ENCODE measurements at places on chromosomes 1 and 21.
A peak's percentile ranks its signal among the peaks of the same experiment; 100 is the strongest.

GRCh38 chr1:246343251-246343650 is 163.8 kb downstream of the SMYD3 start:
- no peak for DNase-seq

DNA sequence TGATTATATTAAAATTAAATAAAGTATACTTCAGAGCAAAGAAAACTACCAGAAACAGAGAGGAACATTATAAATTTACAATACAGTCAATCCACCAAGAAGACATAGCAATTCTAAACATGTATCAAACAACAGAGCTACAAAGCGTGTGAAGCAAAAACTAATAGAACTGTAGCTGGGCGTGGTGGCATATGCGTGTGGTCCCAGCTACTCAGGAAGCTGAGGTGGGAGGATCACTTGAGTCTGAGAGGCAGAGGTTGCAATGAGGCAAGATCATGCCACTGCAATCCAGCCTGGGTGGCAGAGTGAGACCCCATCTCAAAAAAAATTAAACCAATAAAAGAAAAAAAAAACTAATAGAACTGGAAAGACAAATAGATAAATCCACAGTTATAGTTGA is 12.3 kb downstream of the CCDC185 start:
- no peak for DNase-seq

GRCh38 chr1:115340879-115341278 is 2.8 kb upstream of the NGF start:
- DNase-seq = no peak

- no peak for DNase-seq
These were observed 32.7 kb upstream of the KHDRBS1 start for GRCh38 chr1:31980835-31981455.

DNA sequence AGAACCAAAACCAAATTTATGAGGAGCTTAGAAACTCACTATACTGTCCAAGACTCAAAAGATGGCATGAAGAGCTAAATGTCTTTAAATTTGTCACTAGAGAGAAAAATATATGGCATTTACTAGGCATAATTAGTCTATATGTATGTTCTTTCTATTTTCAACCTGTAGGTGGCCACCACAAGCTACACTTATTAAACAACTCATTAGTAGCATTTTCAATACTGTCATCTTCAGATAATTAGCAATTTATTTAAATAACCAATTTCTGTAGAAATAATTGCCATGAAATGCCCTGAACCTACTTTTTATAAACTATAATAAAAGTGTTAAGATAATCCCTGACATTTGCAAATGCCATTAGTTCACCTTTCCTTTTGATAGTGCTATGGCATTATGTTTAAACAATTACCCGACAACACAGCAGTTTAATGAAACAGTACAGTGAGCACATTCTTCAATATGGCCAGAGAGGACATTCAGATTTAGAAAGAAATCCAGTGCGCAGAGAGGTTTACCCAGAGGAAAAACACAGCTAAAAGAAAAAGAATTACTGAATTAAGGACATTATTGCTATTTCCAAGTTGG is 522.5 kb downstream of the PTBP2 start:
- DNase-seq = peak; percentile 20

DNA sequence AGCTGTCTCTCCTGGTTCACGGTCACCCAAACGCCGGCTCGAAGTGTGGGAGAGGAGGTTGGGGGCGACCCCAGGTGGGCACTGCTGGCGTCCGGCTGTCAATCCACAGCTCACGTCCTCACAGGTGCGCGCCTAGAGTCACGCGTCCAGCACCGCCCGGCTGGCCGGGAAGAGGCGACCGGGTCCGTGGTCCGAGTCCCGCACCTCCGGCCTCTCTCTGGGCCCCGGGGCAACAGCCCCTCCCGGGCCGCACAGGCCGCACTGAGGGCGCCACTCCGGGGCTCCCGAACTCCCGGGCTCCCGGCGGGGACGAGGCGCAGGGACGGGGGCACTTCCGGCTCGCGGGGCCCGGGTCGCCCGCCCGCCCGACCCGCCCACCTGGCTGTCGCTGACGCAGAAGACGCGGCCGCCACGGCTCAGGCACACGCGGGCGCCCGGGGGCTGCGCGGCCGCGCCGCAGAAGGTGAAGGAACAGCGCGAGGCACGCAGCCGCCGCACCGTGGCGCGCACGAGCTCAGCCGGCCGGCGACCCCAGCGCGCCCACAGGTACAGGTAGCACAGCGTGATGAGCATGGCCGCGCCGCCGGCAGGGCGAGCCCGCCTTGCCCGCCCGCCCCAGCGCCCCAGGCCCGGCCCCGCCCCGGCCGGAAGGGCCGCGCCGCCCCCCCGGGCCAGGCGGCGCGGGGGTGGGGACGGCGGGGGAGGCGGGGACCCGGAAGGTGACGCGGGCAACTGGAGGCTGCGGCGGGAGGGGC is at the start of gene HLCS:
Gene HLCS, minus strand, starts transcription at position 604 of the 755 bp plus-strand sequence. Its CDS starts 31 bp downstream, at position 573.
- DNase-seq = peak; percentile 86

GRCh38 chr1:65198096-65198495 is 50.1 kb downstream of the AK4 start:
- no peak for DNase-seq

DNA sequence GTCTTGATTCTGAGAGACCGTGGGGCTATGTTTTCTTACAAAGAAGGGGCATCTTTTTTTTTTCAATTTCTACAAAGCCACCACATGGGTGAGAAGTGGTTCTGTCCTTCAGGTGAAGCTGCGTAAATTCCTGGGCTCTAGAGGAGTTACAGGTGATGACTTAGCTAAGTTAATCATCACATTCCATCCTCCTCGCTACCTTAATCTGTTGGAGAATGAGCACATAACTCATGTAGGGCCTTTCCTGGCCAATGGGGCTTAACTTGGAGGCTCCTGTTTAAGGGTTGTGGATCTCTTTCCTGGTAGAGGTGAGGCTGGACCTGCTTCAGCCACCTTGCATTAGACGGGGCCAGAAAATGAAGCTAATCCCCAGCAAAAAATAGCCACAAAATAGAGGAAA is 19.9 kb downstream of the REG4 start:
- DNase-seq = no peak

Data from T47D (cell line).